SK-N-SH (cell line): ENCODE measurements at places on chromosomes 11 and 22.

- no peak for DNase-seq
Measured at GRCh38 chr11:31656051-31656450, 146.5 kb downstream of the ELP4 start.

DNA sequence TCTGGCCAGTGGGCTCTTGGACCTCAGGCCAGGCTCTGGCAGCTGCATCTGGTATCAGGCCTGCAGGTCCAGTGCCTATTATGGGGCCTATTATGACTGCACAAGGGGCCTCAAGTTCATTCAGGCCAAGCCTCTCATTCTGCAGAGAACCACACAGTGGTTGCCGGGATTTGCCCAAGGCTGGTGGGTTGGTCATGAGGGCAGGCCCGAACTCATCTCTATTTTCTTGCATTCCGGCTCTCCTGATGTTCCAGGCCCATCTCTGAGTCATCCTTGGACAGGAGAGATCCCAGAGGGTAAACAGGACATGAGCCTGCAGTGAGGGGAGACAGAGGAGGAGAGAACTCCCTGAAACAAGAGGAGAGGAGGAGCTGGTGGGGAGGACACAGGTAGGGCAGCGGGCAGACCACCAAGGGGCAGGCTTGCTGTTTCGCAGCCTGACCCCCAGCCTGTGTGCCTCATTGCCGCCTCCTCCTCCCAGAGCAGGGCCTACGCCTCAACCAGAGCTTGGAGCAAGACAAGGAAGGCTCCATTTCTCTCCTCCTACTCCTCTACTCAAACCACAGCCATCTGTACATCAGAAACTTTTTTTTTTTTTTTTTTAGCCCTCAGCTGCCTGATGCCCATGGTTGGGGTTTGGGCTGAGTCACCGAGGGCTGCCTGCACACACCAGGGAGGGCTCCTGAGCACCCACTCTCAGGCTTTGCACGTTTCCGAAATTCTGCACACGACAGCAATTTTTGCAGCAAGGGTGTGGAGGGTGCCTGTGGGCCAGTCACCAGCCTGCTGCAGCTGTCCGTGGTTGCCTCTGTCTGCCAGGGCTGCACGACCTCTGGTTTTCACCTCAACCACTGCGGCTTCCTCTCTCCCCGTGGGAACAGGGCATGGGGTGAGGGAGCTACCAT is 12.7 kb upstream of the TREH start:
- no peak for DNase-seq

- DNase-seq = no peak
Measured at GRCh38 chr11:2482204-2482603, 37.4 kb downstream of the KCNQ1 start.

DNA sequence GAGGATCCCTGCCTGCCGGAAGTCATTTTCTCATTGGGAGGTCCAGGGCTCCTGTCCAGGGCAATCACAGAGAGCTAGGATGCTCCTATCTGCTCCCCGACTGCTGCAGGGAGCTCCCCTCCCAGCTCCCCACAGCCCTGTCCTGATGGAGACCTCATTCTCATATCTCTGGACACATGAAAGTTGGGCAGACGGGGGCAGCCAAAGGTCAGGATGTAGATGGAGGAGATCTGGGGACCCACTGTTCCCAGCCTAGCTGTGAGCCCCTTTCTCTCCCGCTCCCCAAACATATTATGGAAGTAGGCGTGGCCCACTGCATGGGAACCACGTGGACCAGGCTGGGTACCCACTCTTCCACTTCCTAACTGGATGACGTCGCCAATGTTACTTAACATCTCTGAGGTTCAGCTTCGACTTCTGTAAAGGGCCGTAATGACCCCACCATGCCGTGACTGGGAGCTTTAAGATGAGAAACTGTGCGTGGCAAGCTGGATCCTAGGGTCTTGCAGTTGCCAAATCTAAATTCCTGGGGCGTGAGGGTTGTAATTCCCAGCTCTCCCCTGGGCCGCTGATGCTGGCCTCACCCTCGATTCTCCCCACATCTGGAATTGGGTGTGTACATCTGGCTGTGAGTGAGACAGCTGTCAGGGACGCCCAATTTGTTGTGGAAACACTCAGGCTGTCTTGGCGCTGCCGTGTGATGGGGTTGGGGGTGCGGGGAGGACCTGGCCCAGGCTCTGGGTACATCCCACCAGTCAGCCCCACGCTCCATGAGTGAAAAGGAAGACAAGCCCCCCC is 1.8 kb downstream of the CDC42EP2 start:
- DNase-seq = no peak

- peak; percentile 87 for DNase-seq
Measured at GRCh38 chr11:2885017-2885677, 428 bp downstream of the CDKN1C start.

- DNase-seq = no peak
Measured at GRCh38 chr11:22512457-22512856, 113.2 kb downstream of the FANCF start.

DNA sequence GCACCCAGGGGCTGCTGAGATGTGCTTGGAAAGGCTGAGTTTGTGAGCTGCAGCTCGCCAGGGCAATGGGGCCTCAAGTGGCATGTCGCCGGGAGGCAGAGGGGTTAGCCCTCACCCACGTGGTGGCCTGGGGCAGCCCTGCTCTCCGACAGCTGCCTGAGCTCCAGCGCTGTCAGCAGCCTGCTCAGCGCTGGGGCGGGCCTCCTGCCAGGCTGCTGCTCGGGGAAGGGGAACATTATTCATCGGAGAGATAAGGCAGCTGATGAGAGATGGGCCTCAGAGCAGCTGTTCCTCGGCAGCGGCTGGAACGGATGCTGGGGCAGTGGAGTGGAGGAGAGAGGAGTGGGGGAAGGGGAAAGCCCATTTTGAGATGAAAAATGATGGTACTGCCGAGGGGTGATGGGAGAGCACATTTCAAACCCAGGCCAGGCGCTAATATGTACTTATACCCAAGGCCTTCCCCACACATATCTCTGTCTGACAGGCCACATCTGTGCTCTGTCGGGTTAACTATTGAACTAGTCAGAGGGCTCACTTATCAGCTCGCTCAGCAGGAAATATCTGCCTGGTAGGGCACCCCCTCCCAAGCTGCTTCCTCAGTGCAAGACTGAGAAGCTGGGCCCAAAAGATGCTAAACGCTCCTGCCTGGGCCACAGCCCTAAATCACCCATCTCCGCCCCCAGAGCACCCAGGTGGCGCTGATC is 79.5 kb downstream of the TIMP3 start:
- DNase-seq = peak; percentile 89

DNA sequence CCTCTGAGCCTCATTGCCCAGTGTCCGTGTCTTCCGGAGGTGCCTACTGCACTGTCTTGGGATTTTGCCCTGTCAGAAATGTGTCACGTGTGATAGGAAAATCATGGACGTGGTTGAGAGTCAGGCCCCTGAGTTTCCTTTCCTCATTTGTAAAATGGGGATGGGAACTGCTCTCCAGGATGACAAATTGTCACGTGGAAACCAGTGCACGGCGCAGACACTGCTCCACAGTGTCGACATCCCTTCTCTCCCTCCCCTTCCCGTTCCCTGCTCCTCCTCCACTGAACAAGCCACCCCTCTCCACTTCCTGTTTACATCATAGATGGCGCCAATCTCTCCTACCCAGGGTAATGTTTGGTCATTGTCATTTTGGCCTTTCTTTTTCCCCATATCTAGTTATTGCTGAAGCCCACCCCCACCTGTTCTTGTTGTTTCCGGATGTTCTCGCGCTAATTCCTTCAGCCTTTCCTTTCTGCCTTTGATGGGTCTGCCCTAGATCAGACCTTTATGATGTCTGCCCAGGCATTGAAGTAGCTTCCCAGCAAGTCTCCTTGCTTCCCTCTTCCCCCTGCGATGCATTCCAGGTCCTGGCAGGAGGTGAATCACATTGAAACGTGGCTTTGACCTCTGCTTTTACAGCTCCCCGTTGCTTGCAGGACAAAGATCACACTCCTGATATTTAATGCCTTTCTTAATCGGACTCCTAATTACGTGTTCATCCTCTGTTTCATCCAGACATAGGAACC is 91.8 kb downstream of the TBC1D22A start:
- no peak for DNase-seq

- DNase-seq = no peak
Measured at GRCh38 chr11:88384669-88385005, 47.1 kb upstream of the CTSC start.

GRCh38 chr11:74316772-74317505 is 5.5 kb upstream of the P4HA3 start:
- no peak for DNase-seq

DNA sequence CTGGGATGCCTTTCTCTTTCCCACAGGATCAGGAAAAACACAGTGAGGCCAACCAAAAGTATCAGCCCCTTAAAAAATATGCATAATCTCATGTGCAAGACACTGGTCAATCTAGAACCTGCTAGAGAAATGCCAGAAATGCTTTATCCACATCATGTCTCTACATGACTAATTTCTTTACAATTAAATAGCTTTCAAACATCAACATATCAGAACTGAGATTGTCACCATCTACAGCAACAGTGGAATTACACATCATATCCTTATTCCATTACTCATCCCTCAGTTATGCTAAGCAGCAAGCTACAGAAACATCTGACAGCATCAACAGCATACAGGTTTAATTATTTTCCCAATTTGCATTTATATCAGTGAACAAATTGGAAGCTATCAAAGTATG is 78.8 kb downstream of the DDIAS start:
- no peak for DNase-seq

GRCh38 chr22:44550711-44551491 is 52.9 kb upstream of the RTL6 start:
- no peak for DNase-seq

DNA sequence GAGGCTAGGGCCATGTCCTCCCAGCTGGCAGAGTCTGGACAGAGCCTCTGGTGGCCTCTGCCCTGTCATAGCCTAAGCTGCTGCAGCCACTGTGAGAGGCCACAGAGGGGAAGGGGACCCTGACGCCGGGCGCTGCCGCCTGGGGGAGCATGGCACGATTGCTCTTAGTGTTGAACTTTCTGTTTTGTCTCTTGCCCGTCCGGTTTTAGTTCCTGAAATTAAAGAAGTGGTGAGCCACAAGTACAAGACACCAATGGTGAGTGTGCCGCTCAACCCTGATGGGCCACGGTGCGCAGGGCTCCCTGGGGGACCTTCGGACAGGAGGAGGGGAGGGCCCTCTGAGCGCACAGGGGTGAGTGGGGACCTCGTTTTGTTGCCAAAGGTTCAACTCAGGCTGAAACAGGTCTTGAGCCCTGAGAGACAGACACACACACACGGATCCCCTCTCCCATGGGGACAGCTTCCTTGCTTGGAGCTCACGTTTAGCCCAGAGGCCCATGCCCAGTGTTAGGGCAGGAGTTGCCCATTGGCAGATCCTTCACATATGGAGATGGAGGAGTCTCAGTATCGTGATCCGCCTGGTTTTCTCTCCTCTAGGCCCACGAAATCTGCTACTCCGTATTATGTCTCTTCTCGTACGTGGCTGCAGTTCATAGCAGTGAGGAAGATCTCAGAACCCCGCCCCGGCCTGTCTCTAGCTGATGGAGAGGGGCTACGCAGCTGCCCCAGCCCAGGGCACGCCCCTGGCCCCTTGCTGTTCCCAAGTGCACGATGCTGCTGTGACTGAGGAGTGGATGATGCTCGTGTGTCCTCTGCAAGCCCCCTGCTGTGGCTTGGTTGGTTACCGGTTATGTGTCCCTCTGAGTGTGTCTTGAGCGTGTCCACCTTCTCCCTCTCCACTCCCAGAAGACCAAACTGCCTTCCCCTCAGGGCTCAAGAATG is 23.8 kb downstream of the MYBPC3 start:
- DNase-seq = no peak

DNA sequence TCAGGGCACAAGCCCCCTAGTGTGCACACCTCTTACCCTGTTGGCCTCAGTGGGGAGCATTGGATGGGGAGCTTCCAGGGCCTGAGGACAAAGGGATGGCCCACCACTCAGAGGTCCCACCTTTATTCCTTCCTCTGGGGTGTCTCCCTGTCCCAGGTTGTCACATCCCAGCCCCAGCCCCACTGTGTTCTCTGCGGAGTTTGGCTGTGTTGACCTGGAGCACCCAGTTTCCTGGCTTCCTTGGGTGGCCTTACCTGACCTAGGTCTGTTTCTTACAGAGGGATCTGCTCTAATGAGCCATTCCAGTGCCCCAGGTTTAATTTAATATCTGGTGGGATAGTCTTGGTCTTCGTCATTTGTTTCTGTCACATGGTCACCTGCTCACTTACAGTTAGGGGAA is 38.8 kb upstream of the HORMAD2 start:
- no peak for DNase-seq

- no peak for DNase-seq
Measured at GRCh38 chr22:46263216-46263590, at the start of gene PKDREJ. PKDREJ (minus strand) TSS chr22:46263343; CDS start chr22:46263322, 21 bp downstream.

- DNase-seq = peak; percentile 65
Measured at GRCh38 chr11:65891219-65892136, 1.0 kb downstream of the CCDC85B start.

- DNase-seq = no peak
Measured at GRCh38 chr11:9399466-9399865, 15.0 kb downstream of the IPO7 start.

DNA sequence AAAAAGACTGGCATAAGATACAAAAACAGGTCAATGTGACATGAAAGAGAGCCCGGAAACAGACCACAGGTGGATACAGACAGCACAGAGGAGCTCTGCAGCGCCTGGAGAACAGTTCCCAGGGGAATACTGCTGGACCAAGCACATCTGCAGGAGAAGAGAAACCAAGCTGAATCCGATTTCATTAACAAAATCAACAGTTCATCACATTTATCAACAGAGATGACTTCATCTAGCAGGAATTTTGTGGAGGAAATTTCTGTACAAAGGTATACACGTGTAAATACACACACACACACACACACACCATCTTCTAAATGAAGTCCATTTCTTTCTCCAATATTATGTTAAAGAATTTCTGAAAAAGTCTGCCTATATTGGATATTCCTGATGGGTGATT is 17.1 kb downstream of the YPEL1 start:
- DNase-seq = no peak

- peak; percentile 82 for DNase-seq
Measured at GRCh38 chr11:2269601-2270321, 627 bp downstream of the ASCL2 start.

DNA sequence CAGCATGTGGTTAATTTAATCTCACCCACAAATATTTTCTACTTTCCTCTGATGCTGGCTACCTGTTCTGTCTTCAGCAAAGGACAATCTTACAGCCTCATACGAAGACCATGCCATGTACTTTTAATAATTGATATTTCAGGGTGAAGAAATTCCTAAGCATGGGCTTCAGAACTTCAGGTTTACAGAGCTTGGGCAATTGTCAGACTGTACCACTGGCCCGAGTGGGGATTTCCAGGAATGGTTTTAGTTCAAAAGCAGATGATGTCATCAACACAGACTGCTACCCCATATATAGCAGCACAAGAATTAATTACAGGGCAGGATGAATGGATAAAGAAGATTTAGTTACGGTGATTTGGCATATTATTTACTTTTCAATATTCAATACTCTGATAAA is 171.8 kb downstream of the ETS1 start:
- no peak for DNase-seq

GRCh38 chr11:15406851-15407351 is 292.2 kb downstream of the INSC start:
- DNase-seq = no peak

- peak; percentile 97 for DNase-seq
Measured at GRCh38 chr11:3840870-3841425, at the start of gene RHOG. RHOG (minus strand) TSS chr11:3840959; CDS start chr11:3828138, 12,821 bp downstream.

GRCh38 chr22:43275545-43276317 is 67.4 kb downstream of the SCUBE1 start:
- no peak for DNase-seq
